Endothelial cell (in vitro differentiated cells): ENCODE measurements at places on chromosomes 1 and 21.

GRCh38 chr1:245433561-245433960 lies 278.8 kb downstream of the KIF26B start:
- no peak for DNase-seq

- no peak for DNase-seq
Observed at GRCh38 chr1:4638345-4638729, 16.1 kb upstream of the AJAP1 start.

DNA sequence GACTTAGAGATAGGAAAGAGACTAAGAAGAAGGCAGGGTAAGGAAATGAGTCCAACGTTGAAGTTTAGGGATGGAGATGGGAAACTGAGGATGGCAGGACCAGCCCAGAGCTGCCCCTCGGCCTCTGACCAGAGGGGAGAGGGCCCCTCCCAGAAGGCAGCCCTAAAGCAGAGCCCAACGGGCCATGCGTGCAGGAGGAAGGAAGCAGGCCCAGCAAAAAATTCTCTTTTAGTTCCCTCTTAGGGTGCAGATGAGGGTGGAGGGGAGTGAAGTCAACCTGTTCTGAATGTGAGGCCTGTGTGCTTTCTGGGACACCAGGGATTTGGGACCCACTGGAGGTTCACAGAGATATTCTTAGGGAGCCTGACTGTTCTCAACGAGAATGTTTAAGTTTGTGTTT lies 225.4 kb downstream of the RHOU start:
- no peak for DNase-seq

DNA sequence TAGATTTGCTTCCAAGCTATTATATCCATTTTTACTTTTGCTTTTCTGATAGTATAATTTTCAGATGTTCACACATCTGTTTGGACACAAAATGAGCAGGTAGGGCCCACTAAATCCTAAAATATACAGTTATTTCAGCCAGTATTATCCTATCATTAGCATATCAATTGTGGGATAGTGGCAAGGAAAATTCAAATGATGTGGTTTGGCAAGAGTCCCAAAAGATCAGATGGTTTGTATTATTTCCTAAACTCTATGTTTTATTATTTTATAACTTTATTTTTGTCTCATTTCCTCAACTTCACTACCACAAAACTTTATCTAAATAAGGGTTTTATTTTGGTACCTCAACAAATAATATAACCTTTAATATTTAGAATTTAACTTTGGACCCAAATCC lies 1659.6 kb downstream of the NCAM2 start:
- no peak for DNase-seq

DNA sequence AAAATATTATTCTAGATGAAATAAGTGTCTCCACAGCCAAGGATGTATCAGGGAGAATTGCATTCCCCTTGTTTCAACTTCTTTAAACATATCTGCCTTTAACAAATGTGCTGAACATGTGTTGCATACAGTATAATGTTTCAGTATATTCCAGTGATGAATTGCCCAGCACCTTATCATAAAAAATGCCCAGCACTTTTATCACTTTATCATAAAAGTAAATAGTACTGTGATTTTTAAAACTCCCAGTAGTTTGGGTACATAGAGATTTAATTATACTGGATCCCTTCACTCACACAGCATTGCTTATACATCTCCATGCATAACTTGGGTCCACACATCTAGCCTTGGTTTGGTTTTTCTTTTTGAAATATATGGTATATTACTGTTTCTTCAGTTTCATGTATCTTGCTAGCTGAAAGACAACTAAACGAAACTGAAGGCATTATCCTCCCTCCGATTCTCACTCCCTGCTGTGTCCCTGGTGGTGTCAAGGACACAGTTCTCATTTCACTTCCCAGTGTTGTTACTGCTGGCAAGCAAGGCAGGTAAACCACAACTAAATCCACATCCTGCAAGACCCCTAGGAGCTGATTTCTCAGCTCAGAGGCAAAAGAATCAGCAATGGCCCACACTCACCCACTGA lies 118.2 kb upstream of the SLC44A3 start:
- no peak for DNase-seq

- peak; percentile 8 for DNase-seq
Observed at GRCh38 chr1:92961896-92962752, 862 bp upstream of the DIPK1A start.

DNA sequence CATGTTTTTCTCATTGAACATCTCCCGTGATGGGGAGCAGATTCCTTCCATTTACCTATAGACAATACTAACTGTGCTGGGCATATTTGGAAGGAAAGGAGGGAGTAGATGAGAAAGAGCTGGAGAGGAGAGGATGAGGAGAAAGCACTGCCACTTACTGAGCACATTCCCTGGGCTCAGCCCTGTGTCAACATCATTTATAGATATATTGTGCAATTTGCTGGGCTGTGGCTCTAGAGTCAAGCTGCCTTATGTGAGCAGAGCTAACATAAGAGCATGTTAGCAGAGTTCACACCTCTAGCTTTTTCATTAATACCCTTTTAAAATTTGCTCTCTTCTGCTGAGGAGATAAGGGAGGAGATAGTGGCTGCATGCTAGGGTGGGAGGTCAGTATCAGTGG lies 22.3 kb upstream of the CD53 start:
- no peak for DNase-seq
